ENCODE measurements at places on chromosomes 5 and 9. TPM values are rescaled to one million over a fixed set of nuclear protein-coding genes. Genes with fewer than 3 reads are reported as not detected.

The GIN1 gene
- total RNA-seq: 4.2 TPM

The LCN12 gene
- not detected for total RNA-seq

The NOXA1 gene
- not detected for total RNA-seq

The OR13C2 gene
- total RNA-seq: not detected

The TMEM252 gene
- not detected for total RNA-seq

The ERGIC1 gene
- 89.5 TPM for total RNA-seq

The SPZ1 gene
- total RNA-seq: not detected

The LVRN gene
- total RNA-seq: 0.64 TPM

The OR1Q1 gene
- total RNA-seq: not detected

The STK32A gene
- 0.97 TPM for total RNA-seq

The TMEFF1 gene
- total RNA-seq: 0.43 TPM

The PRR7 gene
- 4.7 TPM for total RNA-seq

The CCL27 gene
- not detected for total RNA-seq

The SLC36A3 gene
- total RNA-seq: not detected

The BASP1 gene
- total RNA-seq: 126 TPM

The SPATA31E1 gene
- total RNA-seq: not detected

The IL9 gene
- total RNA-seq: not detected

The CARD6 gene
- 8.7 TPM for total RNA-seq

The TSLP gene
- total RNA-seq: 0.43 TPM

The C5orf58 gene
- total RNA-seq: not detected

The GABRA1 gene
- total RNA-seq: not detected

The CMYA5 gene
- total RNA-seq: 1.7 TPM

The EDIL3 gene
- total RNA-seq: 108 TPM

The ZNF484 gene
- 15.1 TPM for total RNA-seq

The PRLR gene
- 3.5 TPM for total RNA-seq

The KIAA1958 gene
- 1.7 TPM for total RNA-seq

The ACSL6 gene
- not detected for total RNA-seq

The PCDHGA9 gene
- 4.7 TPM for total RNA-seq

The LCN1 gene
- total RNA-seq: not detected

The IFNK gene
- total RNA-seq: not detected

The DMGDH gene
- 4.5 TPM for total RNA-seq
